Transverse colon (tissue), 4 donors: ENCODE measurements at places on chromosomes 13 and 19. TPM values are rescaled to one million over a fixed set of nuclear protein-coding genes. Genes with fewer than 3 reads are reported as not detected.
A peak's percentile ranks its signal among the peaks of the same experiment; 100 is the strongest.

DNA sequence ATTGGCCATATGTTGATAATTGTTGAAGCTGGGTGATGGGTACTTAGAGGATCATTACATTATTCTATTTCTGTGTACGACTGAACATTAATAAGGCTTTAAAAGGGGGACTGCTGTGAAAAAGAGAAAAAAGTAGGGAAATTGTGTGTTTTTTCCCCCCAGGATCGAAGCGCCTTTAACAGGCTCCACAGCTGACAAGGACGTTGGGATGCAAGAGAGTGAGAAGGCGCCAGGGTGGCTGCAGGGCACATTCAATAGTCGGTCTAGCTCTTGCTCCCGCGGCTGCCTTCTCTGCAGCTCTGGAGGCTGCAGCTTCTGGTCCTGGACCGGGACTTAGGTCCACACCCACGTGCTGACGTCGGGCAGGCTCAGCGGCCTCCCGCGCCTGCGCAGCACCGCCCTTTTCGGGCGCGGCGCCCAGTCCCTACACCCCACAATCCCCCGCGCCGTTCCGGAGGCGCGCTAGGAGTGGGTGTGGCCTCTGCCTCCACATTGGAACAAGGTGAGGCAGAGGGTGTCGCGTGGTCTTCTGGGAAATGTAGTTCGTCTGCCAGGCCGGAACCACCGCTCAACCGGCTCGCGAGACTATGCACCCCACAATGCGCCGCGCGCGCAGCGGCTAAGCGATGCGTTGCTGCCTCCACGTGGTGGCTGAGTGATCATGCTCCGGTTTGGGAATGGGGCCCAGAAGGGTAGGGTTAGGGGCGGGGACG lies 4.9 kb upstream of the LRFN3 start:
- peak; percentile 100 for DNase-seq

DNA sequence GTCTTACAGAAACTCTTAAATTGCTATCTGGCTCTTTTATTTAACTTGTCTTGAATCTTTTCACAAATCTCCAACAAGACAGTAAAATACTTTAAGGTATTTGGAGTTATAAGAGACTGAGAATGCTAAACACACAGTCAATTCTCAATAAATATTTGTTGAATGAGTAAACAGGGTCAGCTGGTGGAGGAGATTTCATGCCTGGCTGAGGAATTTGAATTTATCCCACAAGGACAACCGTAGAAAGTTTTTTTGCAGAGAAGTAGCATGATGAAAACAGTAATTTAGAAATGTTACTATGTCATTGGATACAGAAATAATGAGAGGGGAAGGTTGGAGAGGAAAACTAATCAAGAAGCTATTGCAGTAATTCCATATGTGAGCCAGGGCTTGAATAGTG lies 1223.7 kb downstream of the PCDH17 start:
- DNase-seq = no peak

GRCh38 chr19:49224879-49225278 lies 67.3 kb downstream of the TRPM4 start:
- DNase-seq = peak; percentile 77

- DNase-seq = no peak
Measured at GRCh38 chr19:17725422-17726078, 6.3 kb downstream of the MAP1S start.

- peak; percentile 46 for DNase-seq
Measured at GRCh38 chr19:2260341-2260805, 4.2 kb upstream of the JSRP1 start.

GRCh38 chr19:1587872-1588271 lies 4.8 kb downstream of the MBD3 start:
- no peak for DNase-seq

- peak; percentile 56 for DNase-seq
Measured at GRCh38 chr19:10289167-10289835, 451 bp upstream of the ICAM5 start.

DNA sequence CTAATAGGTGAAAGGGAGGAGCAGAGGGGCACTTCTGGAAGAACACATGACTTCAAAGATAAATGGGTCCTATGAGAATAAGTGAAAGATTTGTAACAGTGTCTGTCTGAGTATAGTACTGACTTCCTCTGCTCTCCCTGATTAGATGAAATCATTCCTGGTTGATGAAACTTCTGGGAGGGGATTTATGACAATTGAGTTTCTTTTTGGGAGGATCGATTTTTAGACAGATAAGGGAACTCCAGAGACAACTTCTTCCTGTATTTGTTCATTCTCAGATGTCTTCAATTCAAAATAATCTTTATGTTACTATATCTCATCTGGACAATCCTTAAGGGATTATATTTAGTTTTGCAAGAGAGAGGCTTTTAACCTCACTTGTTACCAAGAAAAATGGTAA lies 20.0 kb downstream of the SETDB2 start:
- no peak for DNase-seq

GRCh38 chr13:51895906-51896888 lies 34.4 kb downstream of the CCDC70 start:
- peak; percentile 57 for DNase-seq

GRCh38 chr19:56946159-56946558 lies 105.6 kb upstream of the PEG3 start:
- DNase-seq = no peak

GRCh38 chr13:76825430-76825829 lies 60.8 kb downstream of the KCTD12 start:
- no peak for DNase-seq

GRCh38 chr13:53778937-53779336 lies 750.3 kb downstream of the OLFM4 start:
- no peak for DNase-seq

GRCh38 chr13:110187641-110188161 lies 119.3 kb downstream of the COL4A1 start:
- DNase-seq = no peak

DNA sequence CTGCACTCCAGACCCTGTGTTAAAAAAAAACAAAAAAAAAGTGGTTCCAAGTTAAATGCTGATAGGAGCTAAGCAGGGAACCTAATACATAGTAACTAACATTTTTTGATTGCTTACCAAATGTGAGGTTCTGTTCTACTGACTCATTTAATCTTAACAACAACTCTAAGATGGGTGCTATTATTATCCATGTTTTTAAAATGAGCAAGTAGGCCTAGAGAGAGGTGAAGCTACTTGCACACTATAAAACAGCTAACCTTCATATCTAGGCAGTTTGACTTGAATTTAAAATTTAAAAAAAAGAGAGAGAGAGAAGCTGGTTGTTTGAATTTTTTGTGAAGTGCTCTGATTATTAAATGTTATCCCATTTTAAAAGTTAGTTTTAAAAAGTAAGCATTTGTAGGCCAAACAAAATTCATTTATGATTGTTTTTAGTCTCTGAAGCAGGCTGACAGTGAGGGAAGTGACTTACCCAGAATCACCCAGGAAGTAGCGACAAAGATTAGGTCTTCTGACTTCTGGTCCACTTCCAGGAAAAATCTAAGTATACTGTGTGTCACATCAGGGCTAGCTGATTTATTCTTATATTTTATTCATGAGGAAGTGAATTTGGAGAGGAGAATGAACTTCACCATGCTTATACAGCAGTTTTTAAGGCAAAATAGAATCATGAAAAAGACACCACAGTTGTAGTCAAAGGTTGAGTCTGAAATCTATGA lies 2.4 kb downstream of the SIGLECL1 start:
- DNase-seq = no peak

- DNase-seq = no peak
Measured at GRCh38 chr13:106003651-106004050, 531.8 kb downstream of the EFNB2 start.

DNA sequence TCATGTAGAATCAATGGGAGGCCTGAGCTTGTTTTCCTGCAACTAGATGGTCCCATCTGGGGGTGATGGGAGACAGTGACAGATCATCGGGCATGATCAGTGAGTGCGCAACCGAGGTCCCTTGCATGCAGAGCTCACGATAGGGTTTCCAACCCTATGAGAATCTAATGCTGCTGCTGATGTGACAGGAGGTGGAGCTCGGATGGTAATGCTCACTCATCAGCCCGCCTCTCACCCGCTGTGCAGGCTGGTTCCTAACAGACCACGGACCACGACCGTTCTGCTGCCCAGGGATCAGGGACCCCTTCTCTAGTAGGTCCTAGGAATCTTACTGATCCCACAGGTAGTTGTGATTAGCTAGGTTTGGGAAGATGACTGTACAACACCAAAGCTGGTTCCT lies 23.5 kb upstream of the GARRE1 start:
- DNase-seq = no peak

GRCh38 chr19:31418055-31418454 lies 68.8 kb upstream of the TSHZ3 start:
- no peak for DNase-seq

DNA sequence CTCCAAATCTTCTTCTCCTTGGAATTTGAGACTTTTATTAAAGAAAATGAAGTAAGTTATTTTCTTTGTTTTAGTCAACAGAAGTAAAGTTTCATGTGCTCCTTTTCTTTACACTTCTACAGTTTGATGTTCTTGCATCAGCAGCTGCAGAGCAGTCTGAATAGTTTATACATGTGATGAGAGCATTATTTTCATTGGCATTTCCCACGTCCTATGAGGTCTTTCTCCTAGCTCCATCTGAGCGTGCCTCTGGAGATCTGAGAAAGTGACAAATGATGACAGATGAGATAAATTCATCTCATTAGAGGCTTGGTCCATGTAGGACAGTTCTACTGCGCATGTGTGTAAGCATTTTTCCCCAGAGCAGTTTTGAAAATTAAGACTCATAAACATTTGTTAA lies 1290.0 kb downstream of the UQCRFS1 start:
- no peak for DNase-seq

DNA sequence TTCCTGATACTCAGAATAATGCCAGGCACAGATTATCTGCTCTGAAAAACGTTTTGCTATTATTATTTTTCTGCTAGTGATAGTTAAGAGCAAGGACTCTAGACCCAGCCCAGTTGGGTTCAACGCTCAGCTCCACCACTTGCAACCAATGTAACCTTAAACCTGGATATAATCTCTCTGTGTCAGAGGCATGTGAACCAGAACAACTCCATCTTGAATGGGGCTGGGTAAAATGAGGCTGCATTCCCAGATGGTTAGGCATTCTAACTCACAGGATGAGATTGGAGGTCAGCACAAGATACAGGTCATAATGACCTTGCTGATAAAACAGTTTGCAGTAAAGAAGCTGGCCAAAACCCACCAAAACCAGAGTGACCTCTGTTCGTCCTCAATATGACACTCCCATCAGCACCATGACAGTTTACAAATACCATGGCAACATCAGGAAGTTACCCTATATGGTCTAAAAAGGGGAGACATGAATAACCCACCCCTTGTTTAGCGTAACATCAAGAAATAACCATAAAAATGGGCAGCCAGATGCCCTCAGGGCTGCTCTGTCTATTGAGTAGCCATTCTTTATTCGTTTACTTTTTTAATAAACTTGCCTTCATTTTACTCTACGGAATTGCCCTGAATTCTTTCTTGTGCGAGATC lies 13.6 kb downstream of the FAM187B start:
- no peak for DNase-seq

Gene PRODH2
- total RNA-seq = not detected

Gene ZNF581
- 4.1 TPM for total RNA-seq

Gene SLC15A1
- 44.1 TPM for total RNA-seq

Gene TTC9B
- not detected for total RNA-seq

Gene PRTN3
- not detected for total RNA-seq

Gene CGB1
- not detected for total RNA-seq

Gene F7
- not detected for total RNA-seq

Gene KRI1
- total RNA-seq = 21.3 TPM

Gene ATP12A
- not detected for total RNA-seq
